ENCODE measurements at places on chromosomes 6 and 20. TPM values are rescaled to one million over a fixed set of nuclear protein-coding genes. Genes with fewer than 3 reads are reported as not detected.

GRCh38 chr20:33826270-33826897, 15.2 kb downstream of the CHMP4B start:
- no peak for DNase-seq

The RAE1 gene
- 15.1 TPM for total RNA-seq

The CLPSL1 gene
- not detected for total RNA-seq

- DNase-seq = peak; percentile 54
Measured at GRCh38 chr20:53738039-53738944, 144.7 kb upstream of the ZNF217 start.

DNA sequence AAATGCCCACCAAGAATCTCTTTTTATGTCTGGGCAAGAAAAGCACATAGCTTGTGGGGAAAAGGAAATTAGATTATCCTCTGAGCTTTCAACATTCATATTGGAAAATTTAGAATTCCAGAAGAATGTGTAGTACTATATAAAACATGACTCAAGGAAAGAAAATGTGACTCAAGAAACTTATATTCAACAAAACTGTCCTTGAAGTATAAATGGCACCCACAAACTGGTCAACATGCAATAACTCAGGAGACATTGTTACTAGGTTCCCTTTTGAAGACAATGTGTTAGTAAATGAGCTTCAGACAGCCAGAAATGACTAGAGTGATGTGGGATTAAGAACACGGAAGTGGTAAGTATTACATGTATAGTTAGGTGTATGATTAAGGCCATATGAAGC, 26.1 kb upstream of the TINAG start:
- no peak for DNase-seq

The TMEM244 gene
- total RNA-seq = not detected

The CTAGE9 gene
- not detected for total RNA-seq

The EPB41L1 gene
- 3.4 TPM for total RNA-seq

GRCh38 chr6:16873698-16874097, 112.4 kb upstream of the ATXN1 start:
- DNase-seq = no peak

The ENPP5 gene
- total RNA-seq = 0.59 TPM

DNA sequence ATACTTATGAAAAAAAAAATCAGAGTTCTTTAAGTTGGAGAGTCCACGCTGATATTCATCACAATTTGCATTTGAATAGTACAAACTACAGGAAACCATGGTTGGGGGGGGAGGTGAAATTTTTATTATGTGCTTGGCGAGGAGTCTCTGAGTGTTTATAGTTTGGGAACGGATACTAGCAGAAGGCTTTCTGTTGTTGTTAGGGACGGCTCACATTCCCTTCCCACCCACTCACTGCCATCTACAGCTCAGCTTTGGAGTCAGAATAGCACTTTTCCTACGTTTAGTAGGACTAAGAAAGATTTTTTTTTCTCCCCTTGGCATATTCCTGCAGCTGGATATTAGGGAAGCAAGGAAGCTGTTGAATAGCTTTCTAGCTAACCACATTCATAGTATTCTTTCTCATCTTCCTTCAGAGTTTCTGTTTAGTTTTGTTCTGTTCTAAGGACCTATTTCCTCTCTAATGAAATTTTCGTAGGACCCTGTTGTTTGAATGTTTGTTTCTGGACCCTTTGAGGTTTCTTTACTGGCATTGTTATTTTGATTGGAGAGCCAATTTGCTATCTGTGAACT, 235.1 kb upstream of the ZNF217 start:
- DNase-seq = no peak

DNA sequence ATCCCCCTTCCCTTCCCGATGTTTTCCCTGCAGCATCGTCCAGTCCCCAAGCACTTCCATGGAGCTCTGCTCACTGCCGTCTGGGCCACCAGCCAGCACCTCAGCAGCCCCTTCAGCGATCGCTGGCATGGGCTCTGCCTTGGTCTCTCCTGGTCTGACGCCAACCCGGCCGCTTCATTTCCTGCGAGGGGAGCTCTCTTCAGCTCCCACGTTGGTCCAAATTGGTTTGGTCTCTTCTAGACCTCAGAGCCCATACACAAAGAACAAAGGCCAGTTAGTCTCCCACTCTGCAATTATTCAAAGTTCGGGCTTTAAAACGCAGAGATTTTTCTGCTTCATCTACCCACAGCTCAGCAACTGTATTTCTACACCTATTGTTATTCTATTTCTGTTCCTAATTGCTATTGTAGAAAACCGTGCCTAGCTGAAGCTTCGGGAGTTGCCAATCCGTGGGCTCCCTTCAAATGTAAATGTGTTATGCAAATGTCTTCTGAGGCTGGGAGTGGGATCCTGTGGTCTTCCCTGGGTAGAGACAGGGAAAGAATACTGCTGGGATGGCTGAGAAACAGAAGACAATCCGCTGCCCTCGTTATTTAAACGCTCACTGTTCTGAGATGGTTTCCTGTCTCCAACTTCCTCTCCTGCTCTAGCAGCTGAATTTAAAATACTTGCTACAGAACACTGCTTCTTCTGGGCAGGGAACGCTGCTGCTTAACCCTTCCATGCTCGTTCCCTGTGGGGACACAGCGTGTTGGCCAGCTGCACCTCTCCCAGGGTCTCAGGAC, 154.2 kb upstream of the QKI start:
- no peak for DNase-seq
